ENCODE measurements at places on chromosomes 12 and 14.

DNA sequence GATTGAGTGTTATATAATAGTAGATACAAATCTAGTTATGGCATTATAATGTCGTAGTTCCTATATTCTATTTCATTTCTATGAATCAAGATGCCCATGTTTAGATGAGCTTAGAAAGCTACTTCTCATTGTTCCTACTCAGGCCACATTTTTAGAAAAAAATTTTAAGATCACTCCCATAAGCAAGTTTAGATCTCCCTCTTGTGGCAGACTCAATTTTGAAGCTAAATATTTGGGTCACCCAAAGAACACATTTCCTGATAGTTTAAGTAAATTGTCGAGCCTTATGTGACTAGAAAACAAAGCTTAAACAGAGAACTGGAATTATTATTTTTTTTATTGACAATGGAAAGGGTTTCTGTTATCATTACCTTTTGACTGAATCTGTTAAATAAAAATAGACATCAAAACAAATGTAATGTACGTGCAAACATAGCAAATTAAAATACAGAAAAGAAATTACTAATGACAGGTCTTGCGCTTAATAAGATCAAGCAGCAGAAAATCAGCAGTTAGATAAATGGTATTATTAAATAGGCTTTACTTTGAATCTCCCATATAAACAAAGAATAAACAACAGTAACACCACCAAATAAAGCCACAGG is 180.2 kb downstream of the ACSS3 start:
- no peak for DNase-seq

DNA sequence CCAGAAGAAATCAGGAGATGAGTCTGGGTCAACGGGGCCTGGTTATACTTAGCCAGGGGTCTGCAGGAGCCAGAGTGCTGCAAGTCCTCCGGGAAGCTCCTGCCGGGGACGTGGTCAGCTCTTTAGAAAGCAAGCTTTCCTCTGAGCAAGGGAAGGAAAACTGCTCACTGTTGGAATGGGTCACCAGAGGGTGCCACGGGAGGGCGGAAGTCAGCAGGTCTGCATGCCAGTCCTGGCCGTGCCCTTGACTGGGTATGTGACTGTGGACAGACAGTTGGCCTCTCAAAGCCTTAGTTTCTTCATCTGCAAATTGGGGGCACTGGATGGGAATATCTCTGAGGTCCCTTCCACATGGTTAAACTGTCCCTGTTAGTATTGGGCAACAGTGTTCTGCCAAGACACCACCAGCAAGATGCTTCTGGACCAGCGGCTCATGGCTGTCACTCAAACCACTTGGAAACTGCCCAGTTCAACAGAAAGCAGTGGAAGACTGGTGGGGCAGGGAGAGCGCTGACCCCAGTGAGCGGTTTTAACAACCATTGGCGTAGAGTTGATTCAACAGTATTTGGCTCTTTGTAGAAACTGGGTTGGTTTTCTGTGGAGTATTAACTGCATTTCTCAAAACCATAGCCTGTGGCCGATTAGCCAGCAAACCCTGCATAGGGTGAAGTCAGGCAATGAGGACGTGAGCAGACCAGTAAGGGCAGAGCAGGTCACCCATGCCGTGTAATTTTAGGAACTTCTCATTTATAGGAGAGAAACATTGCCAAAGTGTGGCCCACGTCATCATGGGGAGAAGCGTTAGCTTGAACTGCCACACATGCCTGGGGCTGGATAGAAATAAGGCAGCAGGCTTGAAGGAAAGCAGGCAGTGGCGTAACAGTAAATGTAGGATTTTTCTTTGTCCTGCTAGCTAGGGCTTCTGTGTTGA is 163.9 kb upstream of the PRMT8 start:
- DNase-seq = no peak

- no peak for DNase-seq
Measured at GRCh38 chr14:23366426-23366921, 1.5 kb upstream of the EFS start.

DNA sequence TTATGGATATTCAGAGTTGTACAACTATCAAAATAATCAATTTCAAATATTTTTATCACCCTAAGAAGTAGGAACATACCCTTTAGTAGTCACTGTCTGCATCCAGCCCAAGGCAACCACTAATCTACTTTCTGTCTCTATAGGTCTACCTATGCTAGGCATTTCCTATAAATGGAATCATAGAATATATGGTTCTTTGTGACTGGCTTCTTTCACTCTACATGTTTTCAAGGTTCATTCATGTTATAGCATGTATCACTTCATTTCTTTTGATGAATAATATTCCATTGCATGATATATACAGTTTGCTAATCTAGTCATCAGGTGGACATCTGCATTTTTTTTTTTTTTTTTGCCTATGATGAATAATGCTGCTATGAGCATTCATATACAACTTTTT is 112.4 kb downstream of the PPP1R12A start:
- DNase-seq = no peak

DNA sequence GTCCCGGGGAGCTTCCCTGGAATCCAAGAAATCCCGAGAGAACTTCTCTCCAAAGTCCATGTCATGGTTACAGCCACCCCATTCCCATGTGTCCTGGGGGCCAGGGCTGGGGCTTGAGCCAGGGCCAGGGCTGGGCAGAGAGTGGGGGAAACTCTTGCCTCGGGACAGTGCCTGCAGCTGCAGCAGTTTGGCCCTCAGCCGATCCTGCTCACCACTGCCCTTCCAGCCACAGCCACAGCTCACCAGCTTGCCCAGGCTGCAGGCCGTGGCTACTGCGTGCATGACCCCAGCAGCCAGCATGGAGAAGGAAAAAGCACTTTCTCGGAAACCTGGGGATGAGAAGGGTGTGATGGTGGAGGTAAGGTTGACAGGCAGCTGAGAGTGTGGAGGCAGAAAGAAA is 3.5 kb downstream of the WNT10B start:
- DNase-seq = no peak

GRCh38 chr12:2376908-2377657 is 324.3 kb downstream of the CACNA1C start:
- DNase-seq = no peak

DNA sequence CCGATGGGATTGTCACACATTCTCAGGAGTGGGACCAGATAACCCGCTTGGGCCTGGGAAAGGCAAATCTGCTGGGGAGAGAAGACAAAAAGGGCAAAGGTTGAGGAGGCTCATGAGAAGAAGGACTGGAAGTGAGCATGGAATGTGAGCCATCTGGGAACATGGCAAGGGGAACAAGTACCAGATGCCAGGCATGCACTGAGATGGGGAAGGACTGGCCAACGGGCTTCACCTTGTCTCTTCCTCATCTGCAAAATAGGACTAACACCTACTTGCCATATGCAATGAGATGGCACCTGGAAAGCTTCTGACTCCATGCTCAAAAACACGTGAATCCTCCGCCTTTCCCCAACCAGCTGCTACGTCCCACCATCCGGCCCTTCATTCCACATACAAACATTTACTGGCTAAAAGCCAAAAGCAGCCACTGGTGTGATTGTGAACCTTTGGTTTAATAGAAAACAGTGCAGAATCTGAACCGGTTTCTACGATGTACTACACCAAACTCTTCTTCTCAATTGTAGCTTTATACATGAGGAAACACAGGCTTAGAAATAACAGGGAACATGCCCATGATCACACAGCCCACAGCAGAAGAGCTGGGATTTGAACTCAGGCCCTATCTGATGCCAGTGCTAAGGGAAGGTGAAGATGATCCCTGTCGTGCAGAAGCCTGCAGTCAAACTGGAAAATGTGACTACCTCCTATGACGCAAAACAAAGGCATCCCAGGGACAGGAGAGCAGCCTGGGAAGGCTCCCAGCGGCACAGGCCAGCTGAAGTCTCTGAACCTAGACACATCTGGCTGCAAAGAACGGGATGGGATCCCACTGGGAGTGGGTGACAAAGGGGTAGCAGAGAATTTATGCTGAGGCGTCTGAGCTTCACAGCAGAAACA is 112.1 kb downstream of the TTC7B start:
- DNase-seq = no peak

GRCh38 chr12:18955594-18955993 is 173.9 kb upstream of the PLEKHA5 start:
- no peak for DNase-seq

DNA sequence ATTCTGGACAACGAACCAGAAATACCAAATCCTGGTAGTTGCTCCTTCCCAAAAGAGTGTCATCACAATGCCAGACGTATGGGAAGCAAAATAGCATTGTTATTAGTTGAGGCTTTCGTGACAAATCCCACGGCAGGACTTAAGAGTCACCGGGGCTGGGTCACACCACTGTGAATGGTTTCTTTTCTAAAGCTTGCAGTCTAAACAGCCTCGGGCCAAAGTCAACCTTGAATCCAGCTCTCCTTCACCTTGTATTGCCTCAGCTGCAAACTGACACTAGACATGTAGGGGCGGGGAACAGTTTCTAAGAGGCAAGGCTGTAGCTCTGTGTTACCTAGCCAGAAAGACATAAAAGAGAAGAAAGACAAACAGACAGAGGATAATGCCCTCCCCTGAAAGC is 734.8 kb downstream of the MED13L start:
- DNase-seq = no peak

Measured in activated T-cell treated with anti-CD3 and anti-CD28 coated beads for 24 hours (primary cell).